Cerebellum (tissue), 4 donors: ENCODE measurements at places on chromosomes 6 and 20. TPM values are rescaled to one million over a fixed set of nuclear protein-coding genes. Genes with fewer than 3 reads are reported as not detected.

GRCh38 chr6:98941319-98941718, 6.4 kb downstream of the FBXL4 start:
- DNase-seq: no peak

- no peak for DNase-seq
These were observed 283.1 kb downstream of the PREX1 start for GRCh38 chr20:48544402-48545339.

- no peak for DNase-seq
These were observed 92.5 kb downstream of the TCP11 start for GRCh38 chr6:35048631-35049083.

- no peak for DNase-seq
These were observed 157.1 kb upstream of the CENPW start for GRCh38 chr6:126182650-126183311.

The SLC22A7 gene
- 0.36 TPM for total RNA-seq

The PKIB gene
- 3.3 TPM for total RNA-seq

The OLIG3 gene
- 1.2 TPM for total RNA-seq

DNA sequence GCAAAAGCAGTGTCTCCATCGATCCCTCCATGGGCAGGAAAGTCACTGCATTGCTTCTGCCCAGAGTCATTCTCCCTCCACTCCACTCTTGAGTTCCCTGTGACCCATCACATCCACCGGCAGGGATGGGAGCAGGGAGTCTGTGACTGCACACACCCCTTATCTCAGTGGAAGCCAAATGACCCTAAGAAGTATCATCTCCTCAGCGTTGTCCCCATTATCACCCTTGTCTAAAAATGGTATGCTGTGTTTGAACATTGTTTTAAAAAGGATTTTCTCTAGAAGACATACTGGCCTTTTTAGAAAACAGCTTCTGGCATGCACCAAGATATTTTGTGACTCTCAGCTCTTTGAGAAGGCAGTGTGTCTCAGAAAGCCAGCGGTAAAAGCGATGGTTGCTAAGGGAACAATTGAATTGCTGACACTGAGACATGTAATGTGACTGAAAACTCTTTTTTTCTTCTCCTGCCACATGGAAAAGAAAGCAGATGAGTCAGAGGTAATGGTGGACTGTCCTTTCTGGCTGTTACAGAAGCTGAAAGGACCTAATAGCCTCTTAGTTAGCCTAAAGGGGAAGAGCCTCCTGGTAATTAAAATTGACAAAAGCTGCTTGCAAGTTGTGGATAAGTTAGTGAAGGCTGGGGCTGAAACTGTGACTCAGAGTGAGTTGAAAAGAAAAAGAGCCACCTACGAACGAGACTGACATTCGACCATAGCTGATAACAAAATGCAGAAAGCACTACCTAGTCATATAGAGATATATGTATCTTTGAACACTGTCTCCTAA, 120.5 kb downstream of the MAP3K7 start:
- no peak for DNase-seq

- DNase-seq: no peak
These were observed 87.8 kb upstream of the TIAM2 start for GRCh38 chr6:154907291-154907690.

The DNAH8 gene
- 0.09 TPM for total RNA-seq

DNA sequence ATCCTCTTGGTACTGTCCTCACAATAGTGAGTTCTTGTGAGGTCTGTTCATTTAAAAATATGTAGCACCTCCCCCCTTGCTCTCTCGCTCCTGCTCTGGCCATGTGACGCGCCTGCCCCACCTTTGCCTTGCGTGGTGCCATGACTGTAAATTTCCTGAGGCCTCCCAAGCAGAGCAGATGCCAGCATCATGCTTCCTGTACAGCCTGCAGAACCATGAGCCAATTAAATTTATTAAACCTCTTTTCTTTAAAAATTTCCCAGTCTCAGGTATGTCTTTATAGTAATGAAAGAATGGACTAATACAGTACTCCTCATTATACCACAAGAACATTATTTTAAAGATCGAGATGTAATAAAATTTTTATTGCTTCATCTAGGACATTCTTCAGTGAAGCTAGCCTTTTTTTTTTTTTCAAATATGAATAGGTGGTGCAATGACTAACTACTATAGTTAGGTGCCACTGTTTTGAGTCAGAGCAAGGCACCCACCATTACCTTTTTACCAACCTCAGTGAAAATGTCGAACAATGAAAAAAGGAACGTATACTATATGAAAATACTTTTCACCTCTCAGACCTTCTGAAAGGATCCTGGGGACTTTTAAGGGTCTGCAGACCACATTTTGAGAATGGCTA, 191.1 kb upstream of the SGK1 start:
- DNase-seq: no peak

DNA sequence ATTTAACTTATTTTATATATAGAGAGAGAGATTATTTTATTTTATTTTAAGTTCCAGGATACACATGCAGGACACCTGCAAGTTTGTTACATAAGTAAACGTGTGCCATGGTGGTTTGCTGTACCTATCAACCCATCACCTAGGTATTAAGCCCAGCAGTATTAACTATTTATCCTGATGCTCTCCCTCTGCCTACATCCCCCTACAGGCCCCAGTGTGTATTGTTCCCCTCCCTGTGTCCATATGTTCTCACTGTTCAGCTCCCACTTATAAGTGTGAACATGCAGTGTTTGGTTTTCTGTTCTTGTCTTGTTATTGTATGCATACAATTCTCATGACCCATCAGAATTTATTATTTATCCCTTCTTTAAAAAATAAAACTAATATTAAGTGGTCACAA, 34.6 kb downstream of the FKBP1C start:
- DNase-seq: no peak

- DNase-seq: no peak
These were observed 8.6 kb downstream of the OR10C1 start for GRCh38 chr6:29447670-29448069.

The SLC23A2 gene
- total RNA-seq: 47.6 TPM

The C2 gene
- 4.1 TPM for total RNA-seq
